Stimulated activated CD4-positive, alpha-beta T cell treated with anti-CD3 and anti-CD28 coated beads, Interleukin-4, amount 100 ng/mL, for 4 hours (primary cell): ENCODE measurements at places on chromosomes 7 and 10.
A peak's percentile ranks its signal among the peaks of the same experiment; 100 is the strongest.

DNA sequence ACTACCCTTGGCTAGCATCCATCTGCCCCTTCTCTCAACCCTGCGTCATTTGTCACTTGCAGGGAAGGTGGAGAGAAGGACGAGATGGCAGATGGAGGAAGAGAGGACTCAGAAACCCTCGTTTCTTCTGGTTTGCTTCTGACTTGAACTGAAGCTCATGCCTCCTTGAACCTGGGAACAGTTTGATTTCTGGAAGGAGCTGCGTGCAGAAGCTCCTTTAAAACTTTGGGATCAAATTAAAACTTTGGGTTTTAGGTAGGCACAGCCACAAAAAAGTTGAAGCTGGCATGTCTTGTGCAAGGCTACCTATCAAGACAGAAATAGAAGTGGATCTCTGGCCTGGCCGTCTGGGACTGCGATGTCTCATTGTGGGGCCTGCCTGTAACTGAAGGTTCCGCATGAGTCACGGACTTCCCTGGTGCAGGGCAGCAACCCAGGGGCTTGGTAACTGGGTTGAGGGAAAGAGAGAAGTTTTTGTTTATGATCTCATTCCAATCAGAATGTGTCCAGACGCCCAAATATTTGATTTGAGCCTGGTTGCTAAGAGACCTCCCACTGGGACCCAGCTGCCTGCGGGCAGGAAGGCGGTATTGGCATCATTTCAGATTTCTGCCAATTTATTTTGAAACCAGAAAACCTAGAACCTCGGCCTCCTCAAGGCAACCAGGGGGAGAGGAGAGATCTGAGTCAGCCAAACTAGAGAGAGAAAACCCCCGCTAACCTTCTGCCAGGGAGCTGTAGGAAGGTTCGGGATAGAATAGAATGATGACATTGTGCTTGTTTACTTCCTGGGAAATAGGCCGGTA is 15.8 kb upstream of the CAMK1D start:
- no peak for DNase-seq

DNA sequence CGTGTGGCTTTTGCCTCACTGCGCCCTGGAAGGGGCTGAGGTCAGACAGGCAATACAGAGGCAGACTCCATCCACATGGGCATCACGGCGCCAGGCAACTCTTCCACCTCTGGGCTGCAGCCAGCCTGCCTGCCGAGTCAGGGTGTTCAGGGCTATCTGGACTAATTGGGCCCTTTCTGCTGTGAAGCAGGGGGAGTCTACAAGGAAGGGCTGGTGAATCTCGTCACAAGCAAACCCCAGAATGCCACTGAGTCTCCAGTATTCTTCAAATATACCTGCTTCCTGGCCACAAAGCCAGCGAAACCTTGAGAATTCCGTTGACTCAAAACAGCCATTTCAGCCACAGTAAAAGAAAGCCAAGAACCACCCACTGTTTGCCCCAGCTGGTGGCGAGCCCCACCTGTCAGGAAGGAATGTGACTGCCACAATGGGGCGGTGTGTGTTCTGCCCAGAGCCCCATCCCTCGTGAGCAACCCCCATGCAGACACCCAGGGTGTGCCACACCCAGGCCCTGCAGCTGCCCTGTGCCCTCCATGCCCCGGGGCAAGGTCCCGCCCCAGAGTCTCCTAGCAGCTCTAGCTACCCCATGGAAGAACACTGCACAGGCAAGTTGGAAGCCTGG is 117.3 kb downstream of the FAM53B start:
- peak; percentile 49 for DNase-seq

- no peak for DNase-seq
Measured at GRCh38 chr7:29499932-29500331, 63.7 kb upstream of the PRR15 start.

- no peak for DNase-seq
Measured at GRCh38 chr10:129849452-129849750, 114.7 kb downstream of the EBF3 start.

- no peak for DNase-seq
Measured at GRCh38 chr7:117616694-117617093, 136.9 kb downstream of the CFTR start.

GRCh38 chr10:9038146-9038714 is 983.7 kb downstream of the GATA3 start:
- no peak for DNase-seq
